ELF-1 (cell line): ENCODE measurements at places on chromosomes 2 and 18.

DNA sequence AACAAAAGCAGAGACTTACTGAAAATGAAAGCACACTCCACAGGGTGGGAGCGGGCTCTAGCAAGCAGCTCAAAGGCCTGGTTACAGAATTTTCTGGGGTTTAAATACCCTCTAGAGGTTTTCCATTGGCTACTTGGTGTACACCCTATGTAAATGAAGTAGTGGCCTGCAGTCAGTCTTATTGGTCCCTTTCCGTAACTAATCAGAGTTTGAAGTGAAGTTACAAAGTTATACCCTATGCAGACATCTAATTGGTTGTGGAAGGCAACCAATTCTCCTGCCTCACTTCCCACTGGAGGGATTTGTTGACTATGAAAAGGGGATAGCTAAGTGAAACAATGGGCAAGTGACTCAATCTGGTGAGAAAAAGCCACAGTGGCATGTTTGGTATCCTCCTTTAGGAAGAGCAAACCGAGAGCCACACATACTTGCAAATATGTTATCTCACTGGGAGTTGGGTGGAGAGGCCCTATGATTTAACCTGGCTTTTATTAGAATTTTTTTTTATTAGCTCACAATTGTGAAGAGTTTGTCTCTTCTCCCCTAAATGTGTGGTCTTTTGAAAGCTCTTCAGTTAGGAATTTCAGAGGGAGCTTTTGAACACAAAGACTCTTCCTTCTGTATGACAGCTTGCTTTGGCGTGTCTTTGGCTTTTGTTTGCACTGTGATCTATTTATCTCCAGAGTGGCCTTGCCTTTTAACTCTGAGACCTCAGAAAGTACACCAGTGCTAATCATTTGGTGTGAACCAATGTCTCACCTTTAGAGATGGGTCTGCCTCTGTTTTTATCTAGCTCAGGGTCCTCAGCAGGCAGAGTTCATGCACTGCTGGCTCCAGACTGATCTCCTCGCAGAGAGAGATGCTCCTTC is 69.6 kb downstream of the MAP4K4 start:
- DNase-seq, result peak; percentile 34

- peak; percentile 74 for DNase-seq
Observed at GRCh38 chr2:223041527-223042109, 10.4 kb upstream of the KCNE4 start.

DNA sequence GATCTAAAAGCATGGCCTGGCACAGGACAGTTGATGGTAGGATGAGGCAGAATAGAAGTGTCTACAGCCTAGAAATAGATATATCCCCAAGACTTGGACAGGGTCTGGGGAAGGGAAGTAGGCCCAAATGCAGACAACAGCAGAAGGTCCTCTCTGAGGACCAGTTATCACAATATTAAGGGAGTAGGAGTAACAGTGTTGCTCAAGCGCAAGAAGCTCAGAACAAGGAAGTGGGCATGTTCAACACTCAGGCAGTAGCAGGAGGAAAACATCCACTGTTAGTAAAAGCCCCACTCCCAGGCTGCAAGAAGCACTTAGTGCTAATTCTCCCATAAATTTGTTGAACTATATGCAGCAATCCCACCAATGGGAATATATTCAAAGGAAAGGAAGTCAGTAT is 314.7 kb downstream of the METTL4 start:
- no peak for DNase-seq

- DNase-seq, result no peak
Observed at GRCh38 chr2:28668106-28668814, 83.4 kb upstream of the PPP1CB start.

GRCh38 chr2:59308108-59308507 is 1067.0 kb upstream of the FANCL start:
- DNase-seq, result no peak

- no peak for DNase-seq
Observed at GRCh38 chr18:70621710-70622109, 332.9 kb downstream of the SOCS6 start.

- DNase-seq, result no peak
Observed at GRCh38 chr2:201950606-201951005, 83.0 kb upstream of the FZD7 start.

GRCh38 chr2:58895857-58896256 is 654.7 kb upstream of the FANCL start:
- DNase-seq, result no peak

DNA sequence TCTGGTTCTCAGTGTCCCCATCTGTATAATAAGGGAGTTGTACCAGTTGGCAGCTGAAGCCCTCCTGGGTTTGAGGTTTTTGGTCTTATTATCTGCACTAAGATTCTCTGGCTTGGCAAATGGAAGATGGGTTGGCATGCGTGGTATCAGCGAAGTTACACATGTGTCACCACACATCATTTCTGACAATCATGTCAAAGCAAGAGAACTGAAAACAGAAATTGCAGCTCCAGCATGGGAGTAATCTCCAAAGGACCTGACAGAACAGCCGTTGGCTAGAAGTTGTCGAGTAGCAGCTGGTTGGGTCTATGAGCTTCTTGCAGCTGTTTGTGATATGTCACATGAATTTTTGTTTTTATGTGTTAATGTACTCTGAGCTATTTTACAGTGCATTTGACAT is 317.4 kb downstream of the SLC4A3 start:
- DNase-seq, result no peak

- peak; percentile 16 for DNase-seq
Observed at GRCh38 chr2:39666491-39667101, 879 bp downstream of the TMEM178A start.

DNA sequence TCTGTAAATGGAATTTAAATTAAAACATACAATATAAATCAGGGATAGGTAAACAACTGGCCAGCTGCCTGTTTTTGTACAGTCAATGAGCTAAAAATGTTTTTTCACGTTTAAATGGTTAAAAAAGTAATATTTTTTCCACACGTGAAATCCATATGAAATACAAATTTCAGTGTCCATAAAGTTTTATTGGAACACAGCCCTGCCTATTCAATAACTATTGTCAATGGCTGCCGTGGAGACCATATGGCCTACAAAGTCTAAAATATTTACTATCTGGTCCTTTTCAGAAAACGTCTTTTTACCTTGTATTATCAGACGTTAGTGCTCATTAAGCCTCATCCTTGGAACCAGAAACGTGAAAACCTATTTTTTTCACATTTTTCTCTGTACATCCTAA is 1.3 kb downstream of the TMEM17 start:
- no peak for DNase-seq

DNA sequence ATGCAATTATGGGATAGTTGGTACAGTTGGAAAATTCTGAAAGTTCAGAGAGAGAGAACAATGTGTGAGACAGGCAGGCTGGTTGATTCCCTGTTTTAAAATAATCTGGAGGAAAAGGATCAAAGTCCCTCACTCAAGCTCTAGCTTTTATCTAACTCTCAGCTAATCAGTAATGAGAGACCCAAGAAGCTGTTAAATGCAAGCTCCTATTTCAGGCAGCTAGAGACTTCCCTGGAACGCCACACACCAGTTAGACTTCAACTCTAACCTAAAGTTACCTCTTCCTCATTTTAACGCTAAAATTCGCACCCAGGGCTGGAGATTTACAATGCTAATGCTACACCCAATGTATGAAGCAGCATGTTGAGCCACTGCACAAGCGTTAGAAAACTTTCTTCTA is 243.1 kb downstream of the EN1 start:
- no peak for DNase-seq

GRCh38 chr2:221133941-221134340 is 438.2 kb downstream of the EPHA4 start:
- no peak for DNase-seq

GRCh38 chr2:79388024-79388423 is 124.8 kb upstream of the CTNNA2 start:
- DNase-seq, result no peak

GRCh38 chr2:191892391-191892790 is 45.5 kb upstream of the CAVIN2 start:
- no peak for DNase-seq

- DNase-seq, result no peak
Observed at GRCh38 chr18:61400016-61400635, 66.9 kb downstream of the CDH20 start.

- DNase-seq, result no peak
Observed at GRCh38 chr18:44507729-44508325, 172.9 kb upstream of the SETBP1 start.

DNA sequence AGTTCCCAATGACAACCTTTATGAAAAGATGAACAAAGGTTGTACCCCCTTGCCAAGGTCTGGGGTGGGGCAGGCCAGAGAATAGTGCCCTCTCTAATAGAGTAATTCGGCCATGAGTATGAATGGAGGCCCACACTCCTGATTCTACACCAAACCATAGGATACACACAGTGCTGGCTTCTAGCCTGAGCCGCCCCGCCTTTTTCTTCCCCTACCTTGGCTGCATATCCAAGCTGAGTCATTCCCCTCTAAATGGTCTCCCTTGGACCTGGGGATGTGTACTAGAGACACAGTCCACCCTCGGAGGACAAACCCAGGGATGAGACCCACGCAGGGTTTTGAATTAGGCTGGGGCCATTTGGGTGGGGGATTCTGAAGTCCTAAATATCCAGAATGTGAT is 107.2 kb upstream of the CAPN13 start:
- no peak for DNase-seq

GRCh38 chr2:182946958-182947369 is 80.5 kb upstream of the FRZB start:
- DNase-seq, result no peak

DNA sequence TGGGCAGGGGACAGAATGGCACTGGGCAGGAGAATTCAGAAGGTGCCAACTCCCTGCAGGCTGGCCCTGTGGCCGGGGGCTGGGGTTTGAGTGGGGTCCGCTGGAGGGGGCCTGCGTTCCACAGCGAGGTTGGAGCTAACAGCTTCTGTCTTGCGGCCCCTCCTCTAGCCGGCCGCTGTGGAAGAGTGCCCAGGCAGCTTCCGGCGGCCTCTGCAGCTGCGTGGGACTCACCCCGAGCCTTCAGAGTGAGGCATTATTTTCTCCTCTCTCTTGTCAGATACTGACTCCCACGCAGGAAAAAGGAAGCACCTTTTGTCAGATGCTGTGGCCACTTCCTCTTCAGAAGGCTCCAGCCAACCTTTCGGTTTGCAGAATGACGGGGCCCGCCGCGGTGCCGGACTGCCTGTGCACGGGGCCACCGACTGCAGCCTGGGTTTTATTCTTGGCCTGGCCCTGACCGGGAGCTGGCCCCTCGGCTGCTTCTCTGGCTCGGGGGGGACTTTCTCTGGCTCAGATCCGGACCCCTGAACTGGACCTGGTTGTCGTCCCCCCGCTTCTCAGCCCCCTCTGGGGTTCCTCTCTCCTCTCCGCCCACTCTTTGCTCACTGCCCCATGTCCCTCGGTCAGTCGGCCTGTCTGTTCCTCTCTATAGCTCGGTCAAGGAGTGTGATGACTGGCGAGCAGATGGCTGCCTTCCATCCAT is 40.1 kb downstream of the ARHGAP25 start:
- DNase-seq, result no peak

DNA sequence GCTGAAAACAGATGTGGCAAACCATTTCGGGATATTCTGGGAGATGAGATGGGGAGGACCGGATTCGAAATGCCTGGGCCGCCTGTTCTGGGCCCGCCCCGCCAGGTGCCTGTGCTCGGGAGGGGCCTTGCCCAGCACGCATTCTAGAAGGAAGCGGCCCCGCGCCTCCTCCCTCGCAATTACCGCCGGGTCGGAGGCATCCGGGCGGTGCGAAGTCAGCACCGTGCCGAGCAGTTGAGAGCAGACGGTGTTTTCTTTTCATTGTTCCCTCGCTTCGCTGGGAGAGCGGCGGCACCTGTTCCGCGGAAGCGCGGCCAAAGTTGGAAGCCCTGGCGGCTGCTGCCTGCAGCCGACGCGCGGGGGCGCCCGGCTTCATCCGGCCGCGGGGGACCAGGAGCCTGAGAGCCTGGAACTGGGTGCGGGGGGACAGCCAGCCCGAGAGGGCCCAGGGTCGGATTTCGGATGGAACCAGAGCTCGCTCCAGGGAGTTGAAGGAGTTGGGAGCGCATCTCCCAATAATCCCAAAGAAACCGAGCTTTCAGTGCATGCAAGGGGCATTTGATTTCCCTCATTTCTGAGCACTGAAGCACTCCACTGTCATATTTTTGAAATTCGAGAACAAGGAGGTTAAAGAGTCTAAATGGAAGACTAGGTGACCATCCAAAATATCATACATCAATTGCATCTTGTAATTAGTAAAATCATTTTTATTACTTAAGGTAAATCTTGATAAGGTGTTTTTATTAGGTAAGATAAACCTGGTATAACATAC is 241.8 kb upstream of the RAB12 start:
- DNase-seq, result peak; percentile 86

DNA sequence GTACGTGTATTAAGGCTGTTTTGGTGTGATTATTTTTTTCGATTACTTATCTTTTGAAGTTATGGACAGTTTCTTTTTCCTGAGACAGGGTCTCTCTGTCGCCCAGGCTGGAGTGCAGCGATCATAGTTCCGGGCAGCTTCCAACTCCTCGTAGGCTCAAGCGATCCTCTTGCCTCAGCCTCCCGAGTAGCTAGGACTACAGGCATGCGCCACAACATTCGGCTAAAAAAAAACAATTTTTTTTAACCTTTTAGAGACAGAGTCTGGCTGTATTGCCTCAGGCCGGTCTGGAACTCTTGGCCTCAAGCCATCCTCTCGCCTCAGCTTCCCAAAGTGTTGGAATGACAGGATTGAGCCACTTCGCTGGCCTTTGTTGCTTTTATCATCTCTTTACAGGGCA is 945 bp downstream of the HAT1 start:
- DNase-seq, result peak; percentile 49

DNA sequence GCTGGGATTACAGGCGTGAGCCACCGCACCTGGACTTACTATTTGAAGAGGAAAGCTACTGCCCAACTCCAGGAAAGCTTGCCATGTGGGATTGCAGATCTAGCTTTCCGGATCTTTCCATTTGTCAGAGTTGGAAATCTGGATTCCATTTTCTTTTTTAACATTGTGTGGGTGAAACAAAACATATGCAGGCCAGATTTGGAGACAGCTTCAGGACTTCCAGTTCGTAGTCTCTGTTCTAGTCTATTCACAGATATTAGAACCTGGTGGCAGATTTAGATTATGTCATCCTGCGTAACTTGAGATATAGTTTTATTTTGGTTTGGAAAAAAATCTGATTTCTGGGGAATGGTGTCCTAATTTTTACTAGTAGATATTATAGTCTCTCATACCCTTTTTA is 70.5 kb downstream of the ZNF236 start:
- DNase-seq, result no peak

- peak; percentile 92 for DNase-seq
Observed at GRCh38 chr18:57437766-57438671, 2.8 kb downstream of the ONECUT2 start.

GRCh38 chr2:200121931-200122330 is 166.5 kb downstream of the MAIP1 start:
- no peak for DNase-seq

DNA sequence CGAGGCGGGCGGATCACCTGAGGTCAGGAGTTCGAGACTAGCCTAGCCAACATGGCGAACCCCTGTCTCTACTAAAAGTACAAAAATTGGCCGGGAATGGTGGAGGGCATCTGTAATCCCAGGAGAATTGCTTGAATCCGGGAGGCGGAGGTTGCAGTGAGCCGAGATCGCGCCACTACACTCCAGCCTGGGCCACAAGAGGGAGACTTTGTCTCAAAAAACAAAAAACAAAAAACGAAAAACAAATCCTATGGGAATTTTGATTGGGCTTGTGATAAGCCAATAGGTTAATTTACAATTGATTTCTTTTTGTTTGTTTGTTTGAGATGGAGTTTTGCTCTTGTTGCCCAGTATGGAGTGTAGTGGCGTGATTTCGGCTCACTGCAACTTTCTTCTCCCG is 24.2 kb upstream of the TOGARAM2 start:
- peak; percentile 87 for DNase-seq
